ENCODE measurements at places on chromosomes 12 and 14. TPM values are rescaled to one million over a fixed set of nuclear protein-coding genes. Genes with fewer than 3 reads are reported as not detected.

Gene DTD2
- total RNA-seq = 14.5 TPM

Gene ITGA5
- 16.7 TPM for total RNA-seq

Gene DIO2
- total RNA-seq = 0.09 TPM

Gene PROX2
- 0.14 TPM for total RNA-seq

Gene COL2A1
- total RNA-seq = 0.47 TPM

Gene TMEM229B
- total RNA-seq = 13.7 TPM

Gene DNAJC22
- total RNA-seq = 0.09 TPM

Gene TTC6
- total RNA-seq = under 0.01 TPM

- H3K4me1 ChIP-seq = no peaks in the 10 kb centered on the region
- no peak for DNase-seq
- H3K27me3 ChIP-seq = no peaks in the 10 kb centered on the region
- no peak overlapping the region for H3K4me3 ChIP-seq
- no peak overlapping the region for H3K27ac ChIP-seq
Measured at GRCh38 chr14:82915381-82915780, 1381.7 kb upstream of the SEL1L start.

- H3K4me3 ChIP-seq = no peak overlapping the region
- peak overlapping the region; percentile 31 for H3K27ac ChIP-seq
- H3K36me3 ChIP-seq = no peaks in the 10 kb centered on the region
- DNase-seq = no peak
- peaks cover 4% of the 10 kb centered on the region for H3K4me1 ChIP-seq
Measured at GRCh38 chr14:52124791-52125684, 56.2 kb upstream of the NID2 start.

GRCh38 chr12:94593822-94594442, 56.4 kb downstream of the TMCC3 start:
- no peaks in the 10 kb centered on the region for H3K27me3 ChIP-seq
- H3K4me1 ChIP-seq = no peaks in the 10 kb centered on the region
- no peak overlapping the region for H3K27ac ChIP-seq
- DNase-seq = no peak
- H3K4me3 ChIP-seq = no peak overlapping the region

DNA sequence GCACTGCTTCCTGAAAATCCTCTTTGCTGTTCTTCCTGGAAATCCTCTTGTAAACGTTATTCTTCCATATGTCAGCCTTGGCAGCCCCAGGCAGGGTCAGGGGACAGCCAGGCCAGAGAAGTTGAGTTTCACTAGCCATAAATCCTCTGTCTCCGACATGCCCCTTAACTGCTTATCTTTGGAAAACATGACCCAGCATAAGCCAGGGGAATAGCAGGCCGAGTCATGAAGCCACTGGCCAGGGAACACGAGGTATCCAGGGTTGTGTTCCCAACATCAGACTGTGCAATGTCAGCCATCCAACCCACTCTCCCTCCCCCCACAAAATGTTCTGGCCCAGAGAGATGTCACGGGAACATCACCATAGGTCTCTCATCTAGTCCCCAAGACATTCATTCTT, 453.9 kb downstream of the MED13L start:
- no peak overlapping the region for H3K27ac ChIP-seq
- no peak for DNase-seq
- H3K36me3 ChIP-seq = no peaks in the 10 kb centered on the region

DNA sequence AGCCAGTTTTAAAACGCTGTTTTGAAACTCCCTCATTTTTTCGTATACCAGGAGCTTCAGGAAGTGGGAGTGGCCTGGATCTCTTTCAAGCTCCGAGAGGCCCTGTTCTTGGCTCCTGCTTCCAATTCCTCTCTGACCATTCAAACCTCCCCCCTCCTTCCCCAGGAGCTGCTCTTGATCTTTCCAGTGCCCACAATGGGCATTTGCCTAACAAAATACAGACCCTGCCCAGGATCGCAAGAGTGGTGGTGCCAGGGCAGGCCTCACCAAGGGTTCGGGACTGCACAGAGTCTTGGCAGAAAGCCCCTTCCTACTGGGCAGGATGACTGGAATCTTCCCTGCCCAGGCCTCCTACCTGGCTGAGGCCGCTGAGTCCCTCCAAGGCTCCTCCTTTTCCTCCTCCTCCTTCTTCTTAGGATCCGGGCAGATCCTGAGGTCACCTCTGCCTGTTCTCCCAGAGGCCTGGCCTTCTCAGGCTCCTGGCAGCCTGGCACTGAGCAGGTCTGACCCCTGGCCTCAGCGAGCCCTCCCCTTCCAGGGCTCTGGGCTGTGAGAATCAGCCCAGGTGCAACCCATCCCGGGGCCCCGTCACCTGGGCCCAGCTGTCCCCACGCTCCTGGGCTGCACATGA, 46.9 kb upstream of the NOS1 start:
- no peak overlapping the region for H3K4me3 ChIP-seq
- H3K27ac ChIP-seq = no peak overlapping the region
- no peak for DNase-seq
- no peaks in the 10 kb centered on the region for H3K27me3 ChIP-seq
- no peaks in the 10 kb centered on the region for H3K4me1 ChIP-seq

GRCh38 chr12:3090240-3091037, 13.3 kb downstream of the TSPAN9 start:
- H3K4me3 ChIP-seq = no peak overlapping the region
- H3K36me3 ChIP-seq = no peaks in the 10 kb centered on the region
- peaks cover 4% of the 10 kb centered on the region for H3K4me1 ChIP-seq
- no peak overlapping the region for H3K27ac ChIP-seq
- no peaks in the 10 kb centered on the region for H3K27me3 ChIP-seq

DNA sequence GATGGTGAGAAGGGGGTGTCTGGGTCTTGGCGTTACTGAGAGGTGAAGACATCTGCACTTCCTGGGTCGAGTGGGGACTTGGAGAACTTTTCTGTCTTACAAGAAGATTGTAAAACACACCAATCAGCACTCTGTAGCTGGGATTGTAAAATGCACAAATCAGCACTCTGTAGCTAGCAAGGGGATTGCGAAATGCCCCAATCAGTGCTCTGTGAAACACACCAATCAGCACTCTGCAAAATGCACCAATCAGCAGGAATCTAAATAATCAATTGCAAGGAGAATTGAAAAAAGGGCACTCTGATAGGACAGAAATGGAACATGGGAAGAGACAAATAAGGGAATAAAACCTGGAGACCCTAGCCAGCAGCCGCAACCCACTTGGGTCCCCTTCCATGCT, 376.1 kb upstream of the SFSWAP start:
- H3K4me1 ChIP-seq = no peaks in the 10 kb centered on the region
- no peak overlapping the region for H3K4me3 ChIP-seq
- no peak for DNase-seq
- H3K36me3 ChIP-seq = no peaks in the 10 kb centered on the region

DNA sequence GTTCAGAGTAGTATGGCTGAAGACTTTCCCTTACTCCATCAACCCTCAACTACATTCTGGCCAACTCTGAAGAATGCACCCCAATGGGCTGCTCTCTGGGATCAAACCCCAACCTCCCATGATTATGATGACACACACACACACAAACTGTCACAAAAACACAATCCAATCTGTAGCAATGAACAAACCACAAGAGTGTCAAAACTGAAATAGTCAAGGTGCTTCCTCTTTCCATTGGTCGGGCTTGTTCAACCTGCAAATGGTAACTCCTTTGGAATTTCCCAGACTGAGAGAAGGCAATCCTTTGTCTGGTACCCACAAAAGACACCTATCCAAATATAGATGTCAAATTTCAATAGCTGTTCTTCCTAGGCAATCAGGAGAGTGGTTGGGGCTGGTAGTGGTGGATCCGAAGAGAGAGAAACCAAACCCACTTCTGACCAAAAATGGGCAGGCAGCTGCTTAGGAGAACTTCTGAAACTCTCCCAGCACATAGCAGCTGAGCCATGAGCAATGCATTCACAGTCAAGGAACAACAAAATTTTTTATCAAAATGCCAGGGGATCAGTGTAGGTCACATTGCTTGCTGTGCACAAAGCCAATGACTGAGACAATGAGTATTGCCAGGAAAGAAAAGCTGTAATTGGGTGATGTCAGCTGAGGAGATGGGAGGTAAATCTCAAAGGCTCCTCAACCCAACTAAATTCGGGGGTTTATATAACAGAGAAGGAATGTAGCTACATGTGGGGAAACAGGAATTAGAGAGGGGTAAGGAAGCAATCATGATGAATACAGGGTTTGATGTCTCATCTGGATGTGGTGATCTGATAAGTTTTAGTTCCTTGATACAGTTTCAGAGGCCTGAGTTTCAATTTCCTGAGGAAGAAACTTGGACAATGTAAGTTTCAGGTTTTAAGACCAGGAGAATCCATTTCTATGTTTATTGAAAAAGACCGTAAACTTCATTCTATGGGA, 191.4 kb downstream of the KITLG start:
- H3K4me1 ChIP-seq = no peaks in the 10 kb centered on the region
- no peak overlapping the region for H3K4me3 ChIP-seq
- H3K27ac ChIP-seq = no peak overlapping the region
- no peaks in the 10 kb centered on the region for H3K27me3 ChIP-seq
- DNase-seq = no peak

- H3K4me1 ChIP-seq = peaks cover 40% of the 10 kb centered on the region
- no peak for DNase-seq
- no peak overlapping the region for H3K4me3 ChIP-seq
- H3K36me3 ChIP-seq = peaks cover 13% of the 10 kb centered on the region
- H3K27ac ChIP-seq = no peak overlapping the region
Measured at GRCh38 chr12:120115066-120115465, 1.5 kb downstream of the RAB35 start.

DNA sequence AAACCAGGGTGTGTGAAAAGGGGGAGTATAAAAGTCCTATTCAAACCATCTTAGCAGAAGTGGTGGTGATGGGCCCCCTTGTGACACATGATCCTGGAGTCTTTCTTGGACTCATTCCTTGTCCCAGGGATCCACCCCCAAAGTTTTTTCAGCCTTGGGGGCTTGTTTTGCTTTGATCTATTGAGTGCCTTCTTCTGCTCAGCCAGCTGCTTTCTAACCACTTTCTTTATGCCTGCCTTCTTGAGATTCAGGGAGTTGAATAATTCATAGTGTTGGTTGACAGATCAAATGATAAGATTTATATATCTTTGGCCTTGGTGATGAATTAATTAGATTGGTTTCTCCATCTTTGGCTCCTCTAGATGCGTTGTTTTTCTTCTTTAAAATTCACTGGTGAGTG, 926.7 kb downstream of the DIO2 start:
- no peaks in the 10 kb centered on the region for H3K36me3 ChIP-seq
- no peak overlapping the region for H3K4me3 ChIP-seq
- H3K4me1 ChIP-seq = no peaks in the 10 kb centered on the region
- DNase-seq = no peak
- no peak overlapping the region for H3K27ac ChIP-seq
- peaks cover 23% of the 10 kb centered on the region for H3K27me3 ChIP-seq

- no peaks in the 10 kb centered on the region for H3K27me3 ChIP-seq
- H3K27ac ChIP-seq = no peak overlapping the region
- H3K36me3 ChIP-seq = no peaks in the 10 kb centered on the region
- no peak for DNase-seq
Measured at GRCh38 chr12:38931461-38931860, 26.1 kb upstream of the CPNE8 start.

GRCh38 chr12:39123580-39124253, 218.3 kb upstream of the CPNE8 start:
- DNase-seq = no peak
- no peak overlapping the region for H3K27ac ChIP-seq
- H3K36me3 ChIP-seq = no peaks in the 10 kb centered on the region
- no peak overlapping the region for H3K4me3 ChIP-seq
- no peaks in the 10 kb centered on the region for H3K27me3 ChIP-seq

- H3K27ac ChIP-seq = no peak overlapping the region
- no peak overlapping the region for H3K4me3 ChIP-seq
- no peak for DNase-seq
- H3K36me3 ChIP-seq = no peaks in the 10 kb centered on the region
- H3K27me3 ChIP-seq = no peaks in the 10 kb centered on the region
Measured at GRCh38 chr12:66899588-66899987, 220.7 kb upstream of the GRIP1 start.

DNA sequence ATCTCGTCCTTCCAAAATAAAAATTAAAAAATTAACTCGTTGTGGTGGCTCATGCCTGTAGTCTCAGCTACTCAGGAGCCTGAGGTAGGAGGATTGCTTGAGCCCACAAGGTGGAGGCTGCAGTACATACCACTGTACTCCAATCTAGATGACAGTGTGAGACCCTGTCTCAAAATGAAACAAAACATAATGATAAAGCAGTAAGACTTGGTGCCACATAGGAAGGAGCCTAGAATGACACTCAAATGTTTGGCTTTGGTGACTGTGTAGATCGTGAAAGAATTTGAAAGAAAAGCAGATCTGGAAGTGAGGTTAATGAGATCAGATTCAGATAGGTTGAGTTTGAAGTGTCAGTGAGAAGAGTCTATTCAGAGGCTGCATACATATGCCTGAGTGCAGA, 150.1 kb upstream of the ATP2B1 start:
- H3K4me3 ChIP-seq = no peak overlapping the region
- peaks cover 41% of the 10 kb centered on the region for H3K4me1 ChIP-seq
- DNase-seq = no peak
- no peaks in the 10 kb centered on the region for H3K36me3 ChIP-seq

GRCh38 chr14:100896369-100897060, 7.0 kb downstream of the RTL1 start:
- H3K27ac ChIP-seq = no peak overlapping the region
- no peaks in the 10 kb centered on the region for H3K4me1 ChIP-seq
- H3K4me3 ChIP-seq = no peak overlapping the region
- no peak for DNase-seq
- H3K27me3 ChIP-seq = peaks cover 9% of the 10 kb centered on the region
- no peaks in the 10 kb centered on the region for H3K36me3 ChIP-seq

GRCh38 chr12:112870267-112870980, 36.3 kb upstream of the OAS1 start:
- DNase-seq = no peak
- no peaks in the 10 kb centered on the region for H3K27me3 ChIP-seq
- no peak overlapping the region for H3K27ac ChIP-seq
- no peaks in the 10 kb centered on the region for H3K4me1 ChIP-seq
- H3K4me3 ChIP-seq = no peak overlapping the region
- H3K36me3 ChIP-seq = no peaks in the 10 kb centered on the region

GRCh38 chr12:114735680-114736374, 51.9 kb upstream of the TBX3 start:
- peaks cover 39% of the 10 kb centered on the region for H3K27me3 ChIP-seq
- no peak overlapping the region for H3K27ac ChIP-seq
- no peak overlapping the region for H3K4me3 ChIP-seq
- H3K4me1 ChIP-seq = no peaks in the 10 kb centered on the region
- H3K36me3 ChIP-seq = no peaks in the 10 kb centered on the region

- no peaks in the 10 kb centered on the region for H3K36me3 ChIP-seq
- no peak for DNase-seq
- H3K4me1 ChIP-seq = peaks cover 17% of the 10 kb centered on the region
- no peak overlapping the region for H3K4me3 ChIP-seq
- no peak overlapping the region for H3K27ac ChIP-seq
- H3K27me3 ChIP-seq = no peaks in the 10 kb centered on the region
Measured at GRCh38 chr14:54486685-54487084, 2.1 kb downstream of the GMFB start.

- no peak overlapping the region for H3K4me3 ChIP-seq
- H3K27ac ChIP-seq = no peak overlapping the region
- no peaks in the 10 kb centered on the region for H3K4me1 ChIP-seq
- no peaks in the 10 kb centered on the region for H3K27me3 ChIP-seq
- H3K36me3 ChIP-seq = peaks cover 35% of the 10 kb centered on the region
Measured at GRCh38 chr12:19491863-19492262, 52.6 kb downstream of the AEBP2 start.
